ENCODE measurements at places on chromosomes 2 and 18.

- no peak for DNase-seq
These were observed 53.1 kb upstream of the NPAS2 start for GRCh38 chr2:100766806-100767205.

- DNase-seq = no peak
These were observed 14.0 kb upstream of the COL6A3 start for GRCh38 chr2:237427769-237428506.

- DNase-seq = no peak
These were observed 89.2 kb upstream of the PELI1 start for GRCh38 chr2:64233376-64233922.

DNA sequence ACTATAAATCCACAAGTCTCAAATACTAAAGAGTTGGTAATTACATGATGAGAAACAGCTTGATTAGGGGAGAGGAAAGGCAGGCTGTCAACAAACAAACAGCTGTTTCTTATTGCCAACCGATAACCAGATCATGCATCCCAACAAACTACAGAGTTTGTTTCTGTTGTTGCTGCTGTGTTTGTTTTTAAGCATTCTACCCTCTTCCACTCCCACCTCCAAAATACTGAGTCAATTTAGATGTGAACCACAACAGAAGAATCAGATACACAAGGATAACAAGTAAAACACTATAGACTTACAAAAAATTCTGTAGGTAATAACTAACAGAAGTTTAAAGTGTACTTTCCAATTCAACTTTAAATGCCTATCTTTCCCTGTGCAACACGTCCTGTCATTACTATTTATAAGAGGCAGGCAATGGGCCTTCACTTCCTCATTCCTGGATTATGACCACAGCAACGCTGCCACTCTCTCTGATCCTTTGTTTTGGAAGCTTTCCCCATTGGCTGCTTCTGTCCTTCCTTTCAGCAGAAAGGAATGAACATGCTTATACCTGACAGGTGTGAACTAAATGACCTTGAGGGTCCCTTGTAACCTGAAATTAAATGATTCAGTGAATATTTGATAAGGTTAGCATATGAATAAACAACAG, 152.0 kb downstream of the SRBD1 start:
- peak; percentile 65 for DNase-seq

DNA sequence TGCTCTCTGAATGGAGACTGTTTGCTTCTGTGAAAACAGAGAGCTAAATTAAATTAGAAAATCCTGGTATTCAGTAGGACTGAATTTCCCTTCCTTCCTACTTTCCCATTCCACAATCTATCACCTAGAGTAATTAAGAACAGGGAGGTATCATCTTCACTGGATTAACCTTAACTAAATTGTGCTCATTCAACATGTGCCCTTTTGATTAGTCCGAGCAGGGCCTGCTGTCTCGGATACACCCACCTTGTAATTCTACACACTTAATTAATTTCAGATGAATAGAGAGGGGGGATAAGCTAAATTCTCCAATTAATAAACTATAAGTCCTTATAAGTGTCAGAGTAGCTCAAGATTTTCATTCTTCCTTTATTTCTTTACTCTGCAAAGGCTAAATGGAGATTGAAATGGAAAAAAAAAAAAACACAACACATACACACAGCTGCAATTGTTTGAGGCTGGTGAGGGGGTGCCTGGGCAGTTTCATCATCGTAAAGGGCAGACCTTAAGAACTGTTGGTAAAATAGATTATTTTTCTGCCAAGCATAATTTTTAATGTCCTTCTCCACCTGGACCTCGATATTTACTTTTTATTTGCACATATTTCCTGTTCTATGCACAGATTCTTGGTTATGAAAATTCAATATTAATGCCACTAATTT, 157.1 kb upstream of the SIX2 start:
- DNase-seq = no peak

DNA sequence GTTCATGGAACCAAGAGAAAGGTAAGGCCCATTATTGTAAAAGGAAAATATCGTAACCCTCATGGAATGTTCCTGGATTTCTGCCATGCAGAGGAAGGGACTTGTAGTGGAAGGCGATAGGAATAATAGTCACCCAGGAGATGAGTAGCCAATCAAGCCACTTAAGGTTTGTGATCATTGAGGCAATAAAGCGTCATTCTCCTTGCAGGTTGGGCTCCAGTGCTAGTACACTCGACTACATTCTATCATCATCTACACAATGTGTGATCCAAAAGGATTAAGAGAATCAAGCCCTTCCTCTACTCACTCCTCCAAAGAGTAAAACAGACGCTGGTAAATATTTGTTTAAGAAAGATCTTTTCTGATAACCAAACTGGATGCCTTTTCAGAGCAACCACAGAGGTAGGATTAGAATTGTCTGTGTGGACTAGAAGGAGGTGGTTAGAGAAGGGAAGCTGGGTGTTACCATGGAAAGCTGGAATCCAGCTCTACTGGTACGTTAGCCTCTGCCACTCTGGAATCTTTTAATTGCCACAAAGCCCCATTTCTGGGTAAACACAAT, 245.7 kb downstream of the IKZF2 start:
- peak; percentile 78 for DNase-seq

- DNase-seq = peak; percentile 12
These were observed 75.8 kb upstream of the SLC1A4 start for GRCh38 chr2:64913357-64913869.

- DNase-seq = peak; percentile 71
These were observed 137.4 kb upstream of the ETAA1 start for GRCh38 chr2:67259556-67260342.

- no peak for DNase-seq
These were observed 20.9 kb upstream of the ANXA4 start for GRCh38 chr2:69721022-69721421.

DNA sequence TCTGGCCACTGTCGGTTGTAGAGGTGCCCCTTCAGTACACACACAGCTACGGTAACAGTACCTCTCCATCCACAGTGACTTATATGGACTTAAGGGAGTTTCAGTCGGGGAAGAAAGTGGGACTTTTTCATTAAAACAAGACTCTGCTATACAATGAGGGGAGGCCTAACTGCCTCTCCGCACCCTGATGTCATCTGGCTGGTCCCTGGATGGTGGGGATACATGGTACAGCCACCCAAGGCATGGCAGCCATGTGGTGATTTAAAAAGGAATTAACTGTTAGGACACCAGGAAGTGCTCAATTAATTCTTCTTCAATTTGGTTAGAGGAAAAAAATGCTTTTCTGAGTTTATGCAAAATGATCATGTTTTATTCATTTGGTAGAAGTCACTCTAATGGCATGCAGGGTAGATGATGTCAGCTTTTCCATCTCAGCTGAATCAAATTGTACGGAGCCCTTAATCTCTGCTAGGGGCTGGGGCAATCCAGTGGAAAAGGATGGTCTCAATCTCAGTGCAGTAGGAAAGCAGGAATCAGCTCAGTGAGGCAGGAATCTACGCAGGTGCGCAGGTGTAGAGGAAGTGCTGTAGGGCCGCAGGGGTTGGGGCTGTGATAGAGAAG, 243.9 kb downstream of the PRKCE start:
- DNase-seq = no peak

GRCh38 chr2:174681099-174682006, 82.9 kb downstream of the CHRNA1 start:
- no peak for DNase-seq

- DNase-seq = no peak
These were observed 51.2 kb upstream of the NOSTRIN start for GRCh38 chr2:168751104-168751740.

DNA sequence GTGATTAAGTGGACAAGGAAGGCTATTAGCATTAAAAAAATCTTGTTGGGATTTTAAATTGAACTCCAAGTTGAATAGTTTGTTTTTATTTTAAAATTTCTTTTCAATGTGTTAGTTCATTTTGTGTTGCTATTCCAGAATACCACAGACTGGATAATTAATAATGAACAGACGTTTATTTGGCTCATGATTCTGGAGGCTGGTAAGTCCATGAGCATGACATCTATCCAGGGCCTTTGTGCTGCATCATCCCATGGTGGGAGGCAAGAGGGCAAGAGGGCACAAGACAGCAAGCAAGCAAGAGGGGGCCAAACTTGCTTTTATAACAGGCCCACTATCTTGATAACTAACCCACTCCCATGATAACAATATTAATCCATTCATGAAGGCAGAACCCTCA, 22.5 kb downstream of the CCDC85A start:
- no peak for DNase-seq

GRCh38 chr2:110657724-110658305, 20.0 kb downstream of the BUB1 start:
- DNase-seq = no peak

- peak; percentile 9 for DNase-seq
These were observed 680 bp downstream of the ASNSD1 start for GRCh38 chr2:189661957-189662321.

DNA sequence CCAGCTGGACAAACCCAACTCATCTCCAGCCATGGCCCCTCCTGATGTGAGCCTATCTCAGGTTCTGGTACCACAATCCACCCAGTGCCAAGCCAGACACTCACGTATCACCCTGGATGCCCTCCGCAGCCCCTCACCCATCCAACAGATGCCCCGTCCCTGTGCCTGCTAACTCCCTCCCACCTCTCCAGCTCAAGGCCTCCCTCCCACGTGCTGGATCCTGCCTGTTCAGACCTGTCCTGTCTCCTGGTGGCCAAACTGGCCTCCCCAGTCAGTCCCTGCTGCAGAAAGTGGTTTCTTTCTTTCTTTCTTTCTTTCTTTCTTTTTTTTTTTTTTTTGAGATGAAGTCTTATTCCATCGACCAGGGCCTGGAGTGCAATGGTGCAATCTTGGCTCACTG, 86.2 kb downstream of the RRM2 start:
- peak; percentile 35 for DNase-seq

DNA sequence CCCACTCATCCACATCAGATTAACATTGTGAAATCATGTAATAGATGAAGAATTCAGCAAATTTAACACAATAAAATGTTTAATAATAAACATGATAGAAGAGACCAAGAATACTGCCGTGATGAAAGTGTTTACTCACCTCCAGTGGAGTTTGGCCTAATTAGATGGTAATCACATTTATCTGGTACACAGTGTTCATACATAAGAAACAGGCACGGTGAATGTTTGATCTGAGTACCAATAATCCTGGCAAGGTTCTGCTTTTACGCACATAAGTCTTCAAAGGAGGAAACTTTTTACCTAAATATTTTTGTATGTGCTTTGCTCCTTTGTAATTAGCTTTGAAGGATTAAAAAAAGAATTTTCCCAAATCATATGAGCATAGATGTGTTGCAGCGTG, 122.5 kb downstream of the IRS1 start:
- no peak for DNase-seq

GRCh38 chr18:33957707-33958106, 267.0 kb downstream of the NOL4 start:
- no peak for DNase-seq

- DNase-seq = peak; percentile 23
These were observed 133.4 kb downstream of the ZNF407 start for GRCh38 chr18:74731097-74731496.

GRCh38 chr2:145140658-145141057, 620.7 kb upstream of the ZEB2 start:
- no peak for DNase-seq

GRCh38 chr2:150097901-150098531, 389.5 kb downstream of the RND3 start:
- peak; percentile 40 for DNase-seq

- no peak for DNase-seq
These were observed 7.4 kb downstream of the SKOR2 start for GRCh38 chr18:47244086-47244485.
